ENCODE measurements at places on chromosomes 5 and 9. TPM values are rescaled to one million over a fixed set of nuclear protein-coding genes. Genes with fewer than 3 reads are reported as not detected.

DNA sequence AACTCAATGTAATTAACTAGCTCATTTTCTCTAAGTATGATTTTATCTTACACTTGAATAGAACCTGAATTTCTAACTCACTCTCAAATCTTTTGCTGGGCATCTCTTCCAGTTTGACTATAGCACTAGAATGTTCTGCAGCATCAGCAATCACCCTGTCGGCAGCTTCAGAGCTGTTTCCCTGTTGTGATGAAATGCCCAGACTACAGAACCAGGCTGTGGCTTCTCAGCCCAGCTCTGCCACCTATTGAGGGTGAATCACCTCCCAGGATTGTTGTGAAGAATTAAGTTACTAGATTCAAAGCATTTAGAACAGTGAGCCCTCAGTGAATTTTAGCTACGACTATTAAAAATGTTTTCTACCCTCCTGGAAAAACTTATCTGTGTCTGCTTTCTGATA is 90.4 kb upstream of the ANKRD55 start:
- peaks cover 44% of the 10 kb centered on the region for H3K4me1 ChIP-seq
- no peak overlapping the region for H3K4me3 ChIP-seq
- no peaks in the 10 kb centered on the region for H3K36me3 ChIP-seq
- H3K27ac ChIP-seq: no peak overlapping the region
- no peaks in the 10 kb centered on the region for H3K27me3 ChIP-seq

The NR5A1 gene
- total RNA-seq: not detected

GRCh38 chr9:128908372-128908771 is 12.4 kb upstream of the PHYHD1 start:
- no peaks in the 10 kb centered on the region for H3K27me3 ChIP-seq
- H3K36me3 ChIP-seq: peaks cover 46% of the 10 kb centered on the region
- H3K27ac ChIP-seq: no peak overlapping the region
- no peak for DNase-seq

GRCh38 chr5:157994906-157995519 is 136.1 kb upstream of the CLINT1 start:
- no peaks in the 10 kb centered on the region for H3K36me3 ChIP-seq
- H3K27me3 ChIP-seq: peaks cover 25% of the 10 kb centered on the region
- H3K4me3 ChIP-seq: no peak overlapping the region

The PHF24 gene
- not detected for total RNA-seq

The FBXL7 gene
- not detected for total RNA-seq

The ARHGEF39 gene
- 17.3 TPM for total RNA-seq

The NEUROG1 gene
- total RNA-seq: not detected

GRCh38 chr5:13034061-13034460 is 910.4 kb downstream of the DNAH5 start:
- H3K27ac ChIP-seq: no peak overlapping the region
- H3K4me3 ChIP-seq: no peak overlapping the region
- no peak for DNase-seq
- no peaks in the 10 kb centered on the region for H3K36me3 ChIP-seq
- no peaks in the 10 kb centered on the region for H3K27me3 ChIP-seq
